Neural crest cell (in vitro differentiated cells): ENCODE measurements at places on chromosomes 4 and X. TPM values are rescaled to one million over a fixed set of nuclear protein-coding genes. Genes with fewer than 3 reads are reported as not detected.

The NLRP2B gene
- not detected in 2 replicates for total RNA-seq

The PDGFRA gene
- 1.9 and 2.1 TPM in 2 replicates for total RNA-seq

The GCNA gene
- total RNA-seq: 2.0 and 2.3 TPM in 2 replicates

The KIAA1210 gene
- total RNA-seq: not detected in 2 replicates

The MAGEB10 gene
- not detected in 2 replicates for total RNA-seq

The SLC9A7 gene
- 4.2 and 4.3 TPM in 2 replicates for total RNA-seq

The ERAS gene
- 0.49 and 0.50 TPM in 2 replicates for total RNA-seq

The EMCN gene
- not detected in 2 replicates for total RNA-seq

The ARX gene
- total RNA-seq: 0.16 and 0.20 TPM in 2 replicates

The LRAT gene
- total RNA-seq: 0.09 and 0.20 TPM in 2 replicates

The JCHAIN gene
- not detected in 2 replicates for total RNA-seq

The UGT2B15 gene
- total RNA-seq: not detected in 2 replicates

DNA sequence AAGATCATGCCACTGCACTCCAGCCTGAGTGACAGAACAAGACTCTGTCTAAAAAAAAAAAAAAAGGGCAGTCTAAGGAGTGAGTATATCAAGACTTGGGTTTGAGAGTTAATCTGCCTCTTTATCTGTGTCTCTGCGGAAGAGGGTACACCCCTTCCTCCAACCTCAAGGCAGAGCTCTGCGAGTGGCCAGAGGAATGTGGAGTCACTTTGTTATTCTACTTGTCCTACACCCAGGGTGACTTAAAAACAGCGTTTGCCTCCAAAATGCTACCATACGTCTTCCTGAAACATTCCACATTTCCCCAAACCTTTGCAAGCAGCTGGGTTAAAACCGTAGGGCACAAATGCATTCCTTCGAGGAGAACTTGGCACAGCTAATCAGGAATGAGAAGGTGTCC lies 199.9 kb downstream of the SHOX start:
- H3K36me3 ChIP-seq: no peaks in the 10 kb centered on the region
- H3K4me3 ChIP-seq: no peak overlapping the region
- no peak for DNase-seq
- peaks cover 3% of the 10 kb centered on the region for H3K27me3 ChIP-seq
- H3K4me1 ChIP-seq: peaks cover 10% of the 10 kb centered on the region

DNA sequence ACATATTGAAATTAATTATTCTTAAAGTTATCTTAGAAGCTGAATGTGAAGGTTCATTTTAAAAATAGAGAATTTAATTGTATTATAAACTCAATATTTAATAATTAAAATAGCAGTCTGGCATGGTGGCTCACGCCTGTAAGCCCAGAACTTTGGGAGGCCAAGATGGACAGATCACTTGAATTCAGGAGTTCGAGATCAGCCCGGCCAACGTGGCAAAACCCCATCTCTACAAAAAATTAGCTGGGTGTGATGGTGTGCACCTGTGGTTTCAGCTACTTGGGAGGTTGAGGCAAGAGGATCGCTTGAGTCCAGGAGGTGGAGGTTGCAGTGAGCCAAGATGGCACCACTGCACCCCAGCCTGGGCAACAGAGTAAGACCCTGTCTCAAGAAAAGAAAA lies 659.9 kb upstream of the AGA start:
- no peaks in the 10 kb centered on the region for H3K36me3 ChIP-seq
- no peaks in the 10 kb centered on the region for H3K4me1 ChIP-seq
- H3K27me3 ChIP-seq: no peaks in the 10 kb centered on the region
- H3K4me3 ChIP-seq: no peak overlapping the region

GRCh38 chrX:129590596-129590995 lies 50.5 kb downstream of the OCRL start:
- no peak for DNase-seq
- peaks cover 32% of the 10 kb centered on the region for H3K36me3 ChIP-seq
- peaks cover 17% of the 10 kb centered on the region for H3K4me1 ChIP-seq

DNA sequence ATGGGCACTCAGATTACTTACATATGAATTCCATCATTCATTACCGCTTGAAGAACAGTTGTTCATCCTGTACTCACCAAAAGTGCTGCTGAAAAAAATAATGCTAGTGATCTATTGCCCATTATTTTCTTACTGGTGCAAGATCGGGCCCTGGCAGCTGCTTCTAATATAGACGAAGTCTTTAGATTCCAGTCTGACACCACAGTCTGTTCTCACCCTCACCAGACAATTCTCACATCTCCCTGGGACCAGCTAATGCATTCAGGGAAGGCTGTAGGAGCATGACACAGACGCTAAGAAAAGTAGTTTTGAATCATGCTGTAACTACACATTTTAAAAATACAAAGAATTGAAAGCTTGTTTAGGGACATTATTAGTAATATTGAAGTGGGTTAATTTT lies 13.8 kb downstream of the GEMIN8 start:
- DNase-seq: no peak
- no peaks in the 10 kb centered on the region for H3K4me1 ChIP-seq
- H3K27ac ChIP-seq: no peak overlapping the region
- H3K4me3 ChIP-seq: no peak overlapping the region

GRCh38 chr4:143700046-143700415 lies 444 bp downstream of the FREM3 start:
- H3K27ac ChIP-seq: no peak overlapping the region
- peak overlapping the region; percentile 47 for H3K4me3 ChIP-seq
- H3K36me3 ChIP-seq: no peaks in the 10 kb centered on the region
- peaks cover 7% of the 10 kb centered on the region for H3K4me1 ChIP-seq

GRCh38 chr4:145976680-145977079 lies 38.1 kb upstream of the ZNF827 start:
- no peaks in the 10 kb centered on the region for H3K27me3 ChIP-seq
- H3K4me1 ChIP-seq: no peaks in the 10 kb centered on the region
- no peak overlapping the region for H3K4me3 ChIP-seq
- H3K36me3 ChIP-seq: no peaks in the 10 kb centered on the region
- no peak overlapping the region for H3K27ac ChIP-seq

DNA sequence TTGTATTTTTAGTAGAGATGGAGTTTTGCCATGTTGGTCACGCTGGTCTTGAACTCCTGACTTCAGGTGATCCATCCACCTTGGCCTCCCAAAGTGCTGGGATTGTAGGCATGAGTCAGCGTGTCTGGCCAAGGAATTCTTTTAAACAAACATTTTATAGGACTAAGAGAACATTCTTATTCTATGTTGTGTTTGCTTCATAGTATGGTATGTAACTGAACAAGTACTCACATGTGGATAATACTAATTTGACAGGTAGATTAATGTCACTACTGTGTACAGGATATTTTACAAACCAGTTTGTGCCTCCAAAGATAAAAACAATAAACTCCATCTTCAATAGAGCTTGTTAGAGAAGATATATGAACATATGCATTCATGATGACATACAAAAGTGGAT lies 1353.4 kb downstream of the PCDH7 start:
- H3K27ac ChIP-seq: no peak overlapping the region
- no peaks in the 10 kb centered on the region for H3K4me1 ChIP-seq
- H3K27me3 ChIP-seq: no peaks in the 10 kb centered on the region
- no peak overlapping the region for H3K4me3 ChIP-seq

GRCh38 chrX:111411983-111412382 lies at the start of gene DCX:
Gene DCX (minus strand): TSS chrX:111412192. CDS start chrX:111410398, 1,794 bp downstream.
- no peaks in the 10 kb centered on the region for H3K36me3 ChIP-seq
- no peaks in the 10 kb centered on the region for H3K27me3 ChIP-seq

DNA sequence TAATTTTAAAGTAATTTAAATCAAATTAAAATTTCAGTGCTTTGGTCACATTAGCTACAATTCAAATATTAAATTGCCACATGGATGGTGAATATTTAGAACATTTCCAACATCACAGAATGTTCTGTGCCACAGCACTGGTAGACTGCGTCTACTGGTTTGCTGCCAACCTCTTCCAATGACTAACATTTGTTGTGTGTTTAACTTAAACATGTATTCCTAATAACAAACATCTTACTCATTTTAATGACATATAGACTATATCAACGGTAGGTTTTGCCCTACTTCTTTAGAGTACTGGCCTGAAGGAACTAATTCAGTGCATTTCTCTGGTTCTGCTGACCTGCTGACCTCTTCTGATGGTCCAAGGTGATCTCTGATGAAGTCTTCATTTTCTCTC lies 157.6 kb downstream of the DCK start:
- H3K27ac ChIP-seq: no peak overlapping the region
- H3K4me1 ChIP-seq: no peaks in the 10 kb centered on the region
- H3K4me3 ChIP-seq: no peak overlapping the region
- DNase-seq: no peak

DNA sequence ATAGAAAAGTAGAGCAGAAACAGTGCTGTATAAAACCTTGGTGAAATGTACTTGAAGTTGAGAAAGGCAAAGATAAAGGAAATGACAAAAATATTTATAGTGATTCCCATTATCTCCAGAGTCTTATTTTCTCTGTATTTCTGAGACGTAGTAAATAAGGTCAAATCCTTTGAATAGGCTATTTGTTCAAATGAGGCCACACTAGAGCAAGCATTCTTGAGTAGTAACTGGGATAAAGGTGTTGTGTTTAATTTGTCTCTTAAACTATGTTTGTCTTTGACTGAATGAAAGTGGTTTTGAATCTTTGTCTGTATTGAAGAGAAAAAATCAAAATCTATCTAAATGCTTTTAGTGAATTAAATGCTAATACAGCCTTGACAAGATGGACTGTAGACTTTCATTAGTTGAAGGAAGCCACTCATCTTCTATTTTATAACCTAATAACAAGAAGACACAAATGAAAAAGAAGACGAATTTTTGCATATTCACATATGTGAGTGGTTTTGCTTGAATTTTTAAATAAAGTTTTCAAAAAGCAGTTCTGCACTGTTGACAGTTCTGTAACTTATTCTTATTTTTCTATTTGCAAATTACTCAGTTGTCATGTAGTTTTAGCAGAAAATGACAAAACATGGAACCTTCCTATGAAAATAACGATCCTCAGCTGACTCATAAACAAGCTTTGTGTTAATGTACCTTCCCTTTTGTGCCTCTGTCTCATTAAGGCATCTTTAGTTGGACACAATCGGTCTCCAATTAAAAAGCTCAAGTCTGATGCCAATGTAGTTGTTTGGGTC lies 94.8 kb upstream of the PCDH18 start:
- H3K4me1 ChIP-seq: peaks cover 31% of the 10 kb centered on the region
- H3K27me3 ChIP-seq: no peaks in the 10 kb centered on the region

- H3K4me3 ChIP-seq: no peak overlapping the region
- DNase-seq: no peak
- H3K36me3 ChIP-seq: no peaks in the 10 kb centered on the region
- H3K27me3 ChIP-seq: no peaks in the 10 kb centered on the region
- H3K4me1 ChIP-seq: no peaks in the 10 kb centered on the region
These were observed 23.5 kb downstream of the KLHL8 start for GRCh38 chr4:87196927-87197326.

DNA sequence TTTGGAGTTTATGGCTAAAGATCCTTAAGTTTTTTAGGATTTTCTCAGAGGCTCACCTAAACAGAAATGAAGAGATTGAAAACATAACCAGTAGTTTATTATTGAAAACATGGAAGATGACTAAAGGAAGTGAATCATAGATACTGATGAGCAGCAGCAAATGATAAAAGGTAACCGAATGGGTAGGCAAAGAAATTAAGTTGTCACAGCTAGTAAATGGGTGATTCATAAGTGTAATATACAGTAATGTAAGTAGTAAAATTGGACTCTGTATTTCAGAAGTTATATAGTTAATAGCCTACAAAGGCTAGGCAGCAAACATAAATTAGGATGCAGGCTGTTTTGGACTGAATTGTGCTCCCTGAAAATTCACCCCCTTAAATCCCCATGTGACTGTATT lies 59.0 kb upstream of the ADGRA3 start:
- no peak for DNase-seq
- no peaks in the 10 kb centered on the region for H3K4me1 ChIP-seq
- H3K27me3 ChIP-seq: no peaks in the 10 kb centered on the region
- peaks cover 8% of the 10 kb centered on the region for H3K36me3 ChIP-seq

- peaks cover 4% of the 10 kb centered on the region for H3K36me3 ChIP-seq
- no peak overlapping the region for H3K4me3 ChIP-seq
- no peaks in the 10 kb centered on the region for H3K4me1 ChIP-seq
- H3K27me3 ChIP-seq: peaks cover 43% of the 10 kb centered on the region
These were observed 111.1 kb upstream of the HTR2C start for GRCh38 chrX:114472788-114473187.
